ENCODE measurements at places on chromosomes 3 and 15.

GRCh38 chr3:89000886-89001285 lies 106.5 kb upstream of the EPHA3 start:
- DNase-seq, result no peak

DNA sequence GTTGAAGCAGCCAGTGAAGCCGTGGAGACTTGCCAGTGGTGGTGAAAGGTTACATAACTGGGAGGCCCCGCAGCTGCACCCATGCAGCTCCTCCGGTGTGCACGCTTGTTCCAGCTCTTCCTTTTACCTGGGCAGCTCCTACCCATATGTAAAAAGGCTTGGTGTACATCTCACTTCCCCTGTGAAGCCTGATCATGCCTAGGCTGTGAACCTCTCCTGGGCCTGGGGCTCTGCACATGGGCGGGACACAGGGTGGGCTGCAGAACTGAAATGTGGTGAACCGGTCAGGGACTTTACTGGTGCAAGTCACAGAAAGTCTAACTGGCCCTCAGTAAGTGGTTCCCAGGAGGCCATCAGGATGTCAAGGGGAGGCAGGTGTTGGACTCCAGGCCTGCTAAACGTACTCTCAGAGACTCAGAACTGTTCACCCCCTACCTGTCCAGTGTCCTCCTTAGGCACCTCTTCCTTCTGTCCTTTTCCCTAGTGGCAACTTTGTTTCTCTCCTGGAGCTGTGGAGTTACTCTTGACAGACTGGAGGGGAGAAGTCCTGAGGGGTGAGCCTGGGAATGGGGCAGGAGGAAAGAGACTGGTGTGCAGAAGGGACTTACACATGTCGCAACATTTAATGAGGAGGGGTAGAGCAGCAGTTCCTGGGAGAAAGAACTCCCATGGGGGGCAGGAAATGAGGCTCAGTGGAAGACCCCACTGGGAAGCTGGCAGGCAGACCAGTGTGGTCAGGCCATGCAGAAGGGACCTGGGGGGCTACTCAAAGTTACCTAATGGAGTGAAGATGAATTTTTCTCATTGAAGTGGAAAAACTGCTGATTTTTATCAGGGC lies 148.1 kb downstream of the EEFSEC start:
- DNase-seq, result no peak

DNA sequence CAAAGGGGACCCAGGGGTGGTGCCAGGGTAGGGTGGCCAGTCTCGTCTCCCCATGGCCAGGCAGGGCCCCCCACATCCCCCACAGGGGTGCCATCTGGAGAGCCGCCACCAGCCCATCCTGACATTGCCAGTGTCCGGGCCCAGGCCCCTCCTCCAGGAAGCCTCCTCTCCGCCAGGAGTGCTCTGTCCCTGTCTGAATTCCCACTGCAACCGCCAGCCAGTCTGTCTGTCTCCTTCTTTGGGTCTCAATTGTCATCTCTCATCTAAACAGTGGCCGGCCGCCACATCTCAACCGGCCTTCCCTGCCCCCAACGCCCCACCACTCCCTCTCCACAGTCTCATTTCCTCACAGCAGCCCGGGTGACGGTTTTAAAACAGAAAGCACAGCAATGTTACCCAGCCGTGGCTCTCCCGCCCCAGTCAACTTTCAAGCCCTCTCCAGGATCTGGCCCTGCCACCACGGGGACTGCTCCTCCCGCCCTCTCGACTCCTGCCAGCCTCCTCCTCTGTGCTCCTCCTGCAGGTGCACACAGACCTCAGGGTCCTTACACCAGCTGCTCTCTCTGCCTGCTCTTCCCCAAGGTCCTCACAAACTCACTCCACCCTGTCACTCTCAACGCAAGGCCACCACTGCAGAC lies 57.0 kb downstream of the IQSEC1 start:
- DNase-seq, result no peak

GRCh38 chr3:74756674-74757073 lies 142.2 kb upstream of the CNTN3 start:
- DNase-seq, result no peak

DNA sequence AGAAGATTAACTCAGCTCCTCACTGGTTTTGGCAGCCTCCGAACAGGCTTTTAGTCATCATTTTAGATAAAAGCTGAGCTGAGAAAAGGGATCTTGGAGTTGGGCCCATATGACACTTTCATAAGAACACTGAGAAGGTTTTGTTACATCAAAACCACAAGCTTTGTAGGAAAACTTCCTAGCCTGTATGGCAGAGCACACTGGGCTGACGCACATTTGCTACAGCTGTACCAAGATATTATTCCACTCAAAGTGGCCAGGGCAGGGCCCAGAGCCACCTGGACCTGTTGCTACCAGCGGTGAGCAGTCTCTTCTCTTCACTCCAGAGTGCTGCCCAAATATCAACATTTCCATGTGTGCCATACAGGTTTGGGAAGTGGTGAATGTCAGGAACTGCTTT lies 160.5 kb upstream of the CCDC54 start:
- no peak for DNase-seq

DNA sequence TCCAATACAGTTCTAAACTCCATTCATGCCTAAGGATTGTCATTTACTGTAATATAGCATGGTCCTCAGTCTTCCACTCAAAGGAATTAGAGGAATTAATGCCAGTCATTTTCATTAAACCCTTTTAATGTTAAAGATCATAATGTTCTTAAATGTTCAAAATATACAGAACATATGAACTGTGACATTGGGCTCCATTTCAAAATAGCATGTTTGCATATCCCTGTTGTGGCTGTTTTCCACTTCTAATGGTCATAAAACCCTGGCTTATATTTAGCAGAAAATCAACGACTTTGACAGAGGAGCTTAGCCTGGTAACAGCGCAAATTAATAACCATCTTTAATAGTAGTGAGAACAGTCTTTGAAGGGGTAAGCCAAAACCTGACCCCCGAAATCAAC lies 260.7 kb downstream of the UBE2E2 start:
- no peak for DNase-seq

DNA sequence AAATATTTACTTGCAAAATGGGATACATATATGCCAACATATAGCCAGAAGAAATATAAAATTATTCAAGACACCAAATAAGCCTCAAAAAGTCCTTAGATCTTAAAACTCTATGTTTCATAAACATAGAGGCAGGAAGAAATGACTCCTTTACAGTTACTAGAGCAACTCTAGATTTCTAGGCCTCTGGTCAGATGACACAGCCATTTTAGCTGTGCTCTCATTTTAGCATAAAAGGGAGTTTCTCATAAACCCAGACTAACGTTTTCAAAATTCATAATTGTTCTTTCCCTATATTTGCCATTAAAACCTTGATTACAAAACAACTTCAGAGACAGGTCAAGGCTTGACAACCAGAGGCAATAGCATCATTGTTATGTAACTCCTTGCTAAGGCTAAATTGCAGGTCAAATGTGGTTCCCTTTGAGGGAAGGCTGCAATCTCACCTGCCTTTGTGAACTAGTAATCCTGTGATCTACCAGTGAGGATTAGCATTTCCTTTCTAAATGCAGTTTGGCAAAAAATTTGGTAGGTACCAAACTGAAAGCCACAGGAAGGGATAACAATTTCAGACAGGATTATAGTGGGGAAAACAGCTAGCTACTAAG lies 8.2 kb downstream of the THOC7 start:
- no peak for DNase-seq

- DNase-seq, result no peak
Observed at GRCh38 chr3:129281726-129282125, 3.1 kb downstream of the HMCES start.

GRCh38 chr3:3109407-3110298 lies 521 bp downstream of the IL5RA start:
- no peak for DNase-seq

DNA sequence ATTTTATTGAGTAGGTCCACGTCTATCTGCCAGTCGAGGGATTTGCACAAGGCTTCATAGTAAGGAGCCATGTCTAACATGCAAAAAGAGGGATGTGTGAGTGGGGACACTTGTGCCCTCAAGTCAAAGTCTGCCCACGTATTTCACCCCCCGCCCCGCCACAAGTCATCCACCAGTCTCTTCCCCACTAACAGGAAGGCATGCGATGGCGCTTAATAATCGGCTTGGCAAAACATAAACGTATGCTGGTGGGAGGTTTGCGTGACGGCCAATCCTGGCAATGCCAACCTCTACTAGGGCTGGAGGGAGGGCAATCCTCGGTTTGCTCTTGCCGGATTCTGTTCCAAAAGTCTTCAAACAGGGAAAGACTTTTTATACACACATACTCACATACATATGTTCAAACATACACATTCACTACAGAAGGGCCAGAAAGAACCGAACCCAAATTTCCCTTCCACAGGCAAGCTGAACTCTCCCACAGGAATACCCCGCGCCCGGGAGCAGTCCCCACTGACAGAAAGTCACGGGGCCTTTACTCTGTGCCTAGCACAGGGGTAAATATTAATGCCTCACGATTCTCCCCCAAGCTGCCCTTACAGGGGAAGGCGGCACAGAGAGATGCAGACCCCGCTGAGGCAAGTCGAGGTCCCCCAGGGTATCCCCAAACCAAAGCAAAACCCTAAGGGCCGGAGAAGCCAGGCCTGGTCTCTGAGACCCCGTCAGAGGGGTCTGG lies 675 bp downstream of the PSMD6 start:
- no peak for DNase-seq

All from SIG-M5 (cell line).